ENCODE measurements at places on chromosomes 6 and 20.
A peak's percentile ranks its signal among the peaks of the same experiment; 100 is the strongest.

DNA sequence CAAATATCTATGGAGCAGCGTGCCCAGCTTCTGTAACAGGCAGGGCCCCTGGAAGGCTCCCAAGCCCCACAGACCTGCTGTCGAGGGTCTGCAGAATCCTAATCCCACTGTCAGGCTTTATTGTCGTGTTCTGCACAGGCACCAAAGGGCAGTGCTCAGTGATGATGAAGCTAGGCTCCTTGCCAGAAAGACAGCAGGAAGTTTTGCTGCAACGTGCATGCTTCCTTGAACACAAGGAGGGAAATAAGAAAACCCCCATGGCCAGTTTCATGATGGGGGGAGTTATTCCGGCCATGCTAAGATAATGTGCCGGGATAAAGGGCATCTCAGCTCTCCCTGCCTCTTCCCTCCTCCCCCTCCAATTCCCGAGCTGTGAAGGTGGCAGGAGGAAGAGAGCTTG, 109.4 kb upstream of the KCNG1 start:
- DNase-seq, result no peak

GRCh38 chr6:141562851-141563763, 569.6 kb upstream of the GJE1 start:
- peak; percentile 84 for DNase-seq

DNA sequence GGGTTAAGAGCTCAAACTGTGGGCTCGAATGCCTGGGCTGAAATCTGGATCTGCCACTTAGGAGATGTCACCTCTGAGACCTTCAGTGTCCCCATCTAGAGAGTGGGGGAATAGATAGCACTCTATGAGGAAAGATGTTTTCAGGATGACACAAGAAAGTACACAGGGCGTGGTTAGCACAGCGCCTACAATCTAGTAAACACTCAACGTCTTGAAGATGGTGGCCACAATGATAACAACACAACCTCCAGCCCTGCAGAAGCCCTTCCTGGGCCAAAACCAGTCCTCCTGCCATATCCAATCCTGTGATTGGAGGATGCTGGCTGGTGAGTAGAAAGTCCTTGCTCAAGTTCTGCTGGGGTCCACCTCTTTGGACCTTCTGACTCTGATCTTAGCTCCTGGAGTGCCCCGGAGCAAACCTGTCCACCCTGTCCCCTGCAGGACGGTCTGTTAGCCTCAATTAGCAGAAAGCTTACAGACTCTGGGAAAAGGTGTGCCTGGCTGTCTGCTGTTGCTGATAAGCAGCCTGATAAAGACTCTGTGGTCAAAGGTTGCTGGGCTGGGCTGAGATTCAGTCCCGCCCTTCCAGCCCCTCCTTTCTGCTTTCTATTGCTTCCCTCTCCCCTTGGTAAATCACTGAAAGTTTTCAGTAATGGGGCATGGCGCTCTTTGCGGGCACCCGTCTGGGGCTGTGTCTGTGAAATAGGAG, 8.2 kb downstream of the EDN3 start:
- no peak for DNase-seq

- DNase-seq, result no peak
Observed at GRCh38 chr20:9550283-9550682, 35.9 kb downstream of the LAMP5 start.

DNA sequence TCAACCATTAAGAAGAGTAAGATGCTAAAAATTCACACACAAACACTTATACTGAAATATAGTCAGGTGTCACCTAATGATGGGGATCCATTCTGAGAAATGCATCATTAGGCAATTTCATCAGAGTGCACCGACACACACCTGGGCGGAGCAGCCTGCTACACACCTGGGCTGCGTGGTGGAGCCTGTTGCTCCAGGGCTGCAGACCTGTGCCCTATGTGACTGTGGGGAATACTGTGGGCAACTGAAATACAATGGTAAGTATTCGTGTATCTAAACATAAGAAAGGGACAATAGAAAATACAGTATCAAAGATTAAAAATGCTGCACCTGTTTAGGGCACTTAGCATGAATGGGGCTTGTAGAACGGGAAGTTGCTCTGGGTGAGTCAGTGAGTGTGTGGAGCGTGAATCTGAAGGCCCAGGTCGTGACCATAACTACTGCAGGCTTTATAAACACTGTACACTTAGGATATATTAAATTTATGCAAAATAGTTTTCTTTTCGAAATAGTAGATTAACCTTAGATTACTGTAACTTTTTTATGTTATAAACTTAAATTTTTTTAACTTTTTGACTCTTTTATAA, 124.4 kb upstream of the AFDN start:
- DNase-seq, result no peak

DNA sequence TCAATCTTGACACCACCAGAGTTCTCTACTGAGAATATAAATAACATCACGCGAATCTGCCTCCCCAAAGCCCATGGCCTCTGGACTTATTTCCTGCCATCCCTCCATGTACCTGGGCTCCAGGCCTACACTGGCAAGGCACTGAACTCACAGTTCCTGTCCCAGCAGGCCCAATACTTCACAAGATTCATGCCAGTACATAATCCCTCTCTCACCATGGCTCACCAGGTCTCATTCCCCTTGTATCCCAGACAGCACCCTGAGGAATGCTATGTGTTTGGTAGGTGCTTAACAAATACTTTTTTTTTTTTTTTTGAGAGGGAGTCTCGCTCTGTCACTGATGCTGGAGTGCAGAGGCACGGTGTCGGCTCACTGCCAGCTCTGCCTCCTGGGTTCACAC, 1.9 kb downstream of the KIF16B start:
- no peak for DNase-seq

DNA sequence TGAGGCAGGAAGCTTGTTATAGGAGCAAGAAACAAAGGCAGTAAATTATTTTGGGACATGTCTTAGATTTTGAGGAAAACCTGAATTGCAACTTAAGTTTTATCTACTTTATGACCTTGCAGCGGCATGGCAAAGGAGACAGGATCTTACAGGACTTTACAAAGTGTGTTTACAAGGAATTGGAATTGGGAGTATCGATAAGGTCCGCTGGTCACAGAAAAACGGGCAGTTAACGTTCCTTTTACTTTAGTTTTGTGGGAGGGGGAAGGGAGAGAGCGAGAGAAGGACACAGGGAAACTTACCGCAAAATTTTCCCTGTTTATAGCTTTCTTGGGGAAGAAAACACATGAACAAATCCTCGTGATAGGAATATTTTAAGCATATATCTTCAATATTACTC, 1607.2 kb downstream of the GRIK2 start:
- no peak for DNase-seq

GRCh38 chr6:162108041-162108440, 619.5 kb downstream of the PRKN start:
- no peak for DNase-seq

DNA sequence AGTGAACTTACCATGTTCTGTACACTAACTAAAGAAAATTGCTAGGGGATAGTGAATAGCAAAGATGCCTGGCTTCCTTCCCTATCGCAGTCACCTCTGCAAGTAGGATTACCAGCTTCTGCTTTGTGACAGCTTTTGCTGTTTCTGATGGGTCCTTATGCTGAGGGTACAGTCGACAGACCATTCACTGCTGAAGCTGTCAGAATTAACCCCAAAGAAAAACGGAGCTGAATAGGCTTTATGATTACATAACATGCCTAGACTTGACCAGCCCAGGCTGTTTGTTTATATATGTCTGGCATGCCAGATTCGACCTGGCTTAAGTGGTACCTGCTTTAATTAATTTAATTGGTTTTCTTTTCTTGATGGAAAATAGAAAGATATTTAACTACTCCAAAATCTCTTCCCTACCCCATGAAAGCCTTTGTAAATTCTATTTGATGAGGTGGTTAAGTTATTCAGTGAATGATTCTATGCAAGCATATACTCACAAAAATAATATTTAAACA, 21.7 kb upstream of the PRELID3B start:
- DNase-seq, result no peak

- DNase-seq, result peak; percentile 80
Observed at GRCh38 chr6:35327349-35328027, 14.9 kb upstream of the PPARD start.

- DNase-seq, result no peak
Observed at GRCh38 chr6:39791850-39792539, at the start of gene DAAM2. DAAM2 (plus strand) TSS chr6:39792376; CDS start chr6:39856303, 63,927 bp downstream.

DNA sequence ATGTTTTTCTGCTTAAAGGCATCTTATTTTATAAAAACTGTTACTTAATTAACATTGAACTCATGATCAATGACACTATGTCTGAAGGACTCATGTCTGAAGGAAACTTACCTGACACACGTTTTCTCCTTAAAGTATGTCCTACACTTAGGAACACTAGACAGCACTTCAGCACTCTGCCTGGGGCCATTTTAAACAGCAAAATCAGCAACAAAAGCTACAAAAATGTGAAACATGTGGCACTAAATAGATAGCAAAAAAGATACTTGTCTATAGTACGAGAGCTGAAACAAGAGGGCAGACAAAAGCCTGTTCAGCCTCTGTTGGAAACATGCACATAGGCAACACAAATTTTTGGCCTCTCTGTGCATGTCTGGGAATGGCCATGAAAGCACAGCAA, 93.5 kb upstream of the TMEM30A start:
- no peak for DNase-seq

DNA sequence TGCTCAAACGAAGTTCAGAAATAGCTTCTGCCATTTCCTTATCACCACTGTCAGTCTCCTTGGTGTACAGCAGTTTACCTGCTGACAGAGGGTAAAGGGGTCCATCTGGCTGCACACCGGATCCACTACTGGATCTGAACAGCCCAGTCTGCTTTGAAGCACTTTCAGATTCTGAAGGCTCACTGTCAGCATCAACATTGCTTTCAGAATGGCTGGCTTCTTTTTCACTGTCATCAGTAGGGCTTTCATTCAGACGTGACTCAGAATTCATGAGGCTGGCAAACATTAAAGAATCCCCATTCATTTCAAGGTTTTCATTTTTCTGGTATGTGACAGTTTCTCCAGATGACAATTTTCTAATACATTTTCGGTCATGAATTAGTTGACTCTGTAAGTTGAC, 21.0 kb upstream of the PNISR start:
- DNase-seq, result no peak

DNA sequence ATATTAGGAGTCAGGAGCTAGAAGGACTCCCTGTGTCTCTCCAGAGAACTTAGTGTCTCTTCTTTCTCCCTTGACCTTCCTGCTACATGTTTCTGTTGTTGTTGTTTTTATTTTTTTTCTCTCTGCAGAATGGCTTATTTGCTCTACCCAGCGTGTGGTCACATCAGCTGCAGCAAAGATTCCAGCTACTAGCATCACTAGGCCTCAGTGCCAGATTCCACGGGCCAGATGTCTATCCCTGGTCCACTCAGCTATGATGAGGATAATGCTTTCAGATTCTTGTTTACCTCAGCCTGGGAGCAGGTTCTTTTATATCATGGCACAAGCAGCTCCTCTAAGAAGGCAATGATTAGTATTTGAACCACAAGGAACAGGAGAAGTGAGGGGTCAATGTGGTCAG, 110.0 kb downstream of the PLCB1 start:
- DNase-seq, result no peak

DNA sequence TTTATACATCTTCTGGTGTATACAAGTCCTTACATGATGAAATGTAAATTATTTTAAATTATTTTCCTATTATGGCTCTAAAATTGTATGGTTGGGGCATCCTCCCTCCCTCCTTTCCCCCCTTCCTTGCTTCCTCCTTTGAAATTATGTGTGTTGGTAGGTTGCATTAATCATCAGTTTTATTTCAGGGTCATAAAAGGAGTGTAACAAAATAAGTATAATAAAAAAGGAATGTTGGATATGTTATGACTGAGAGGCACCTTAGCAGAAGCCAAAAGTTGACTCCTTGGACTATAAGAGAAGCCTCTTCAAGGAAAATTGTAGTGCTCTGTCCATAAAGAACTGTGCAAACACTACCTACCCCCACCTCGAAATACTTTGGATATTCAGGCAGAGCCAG, 46.6 kb upstream of the PTPRK start:
- DNase-seq, result no peak

DNA sequence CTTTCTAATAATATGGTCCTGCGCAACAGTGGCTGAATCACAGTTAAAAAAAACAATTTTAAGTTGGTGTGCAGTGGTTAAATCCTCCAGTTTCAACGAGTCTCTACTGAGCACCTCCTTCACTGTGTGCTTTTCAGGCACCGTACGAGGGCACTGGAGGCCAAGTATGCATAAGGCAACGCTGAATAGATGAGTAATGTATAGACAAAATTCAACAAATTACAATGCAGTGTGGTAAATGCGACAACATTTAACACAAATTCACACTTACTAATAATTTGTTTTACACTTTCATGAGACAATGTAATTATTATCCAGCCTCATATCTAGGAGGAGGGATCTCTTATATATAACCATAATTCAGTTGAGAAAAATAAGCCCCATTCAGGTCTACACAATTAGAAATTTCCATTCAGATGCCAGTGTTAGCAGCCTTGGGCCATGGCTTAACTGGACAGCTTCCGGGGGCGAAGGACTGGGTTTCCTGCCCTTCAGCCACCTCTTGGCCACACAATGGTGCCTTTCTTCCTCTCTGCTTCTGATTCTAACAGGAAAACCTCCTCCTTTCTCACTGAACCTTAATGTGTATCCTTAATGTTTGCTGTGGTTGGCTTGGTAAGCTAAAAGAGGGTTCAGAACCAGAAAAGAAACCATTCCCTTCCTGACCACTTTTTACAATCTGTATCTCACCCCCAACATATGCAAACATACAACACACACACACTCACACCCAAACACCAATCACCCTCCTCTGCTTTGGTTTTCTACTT, 51.9 kb downstream of the B4GALT5 start:
- DNase-seq, result no peak

DNA sequence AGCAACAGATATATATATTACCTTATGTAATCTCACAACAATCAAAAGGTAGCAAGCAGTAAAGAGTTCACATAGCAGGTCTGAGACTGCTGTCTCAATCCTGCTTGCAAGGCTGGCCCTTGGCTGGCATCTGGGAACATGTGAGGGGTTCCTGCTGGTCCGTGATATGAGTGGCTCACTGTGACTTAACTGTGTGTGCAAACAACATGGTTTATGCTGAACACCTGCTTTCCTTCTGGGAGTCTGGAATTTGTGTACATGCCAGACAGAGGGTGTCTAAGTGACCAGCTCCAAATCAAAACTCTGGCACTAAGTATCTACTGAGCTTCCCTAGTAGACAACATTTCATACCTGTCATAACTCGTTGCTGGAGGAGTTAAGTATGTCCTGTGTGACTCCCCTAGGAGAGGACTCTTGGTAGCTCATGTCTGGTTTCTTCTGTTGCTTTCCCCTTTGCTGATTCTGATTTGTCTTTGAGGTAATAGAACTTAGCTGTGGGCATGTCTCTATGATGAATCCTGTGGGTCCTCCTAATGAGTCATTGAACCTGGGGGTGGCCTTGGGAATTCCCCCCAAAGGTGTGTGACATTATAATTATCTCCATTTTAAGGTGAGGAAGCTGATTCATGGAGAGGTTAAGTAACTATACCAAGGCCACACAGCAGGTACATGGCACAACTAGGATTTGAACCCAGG, 131.6 kb upstream of the NEDD9 start:
- no peak for DNase-seq
